ENCODE measurements at places on chromosomes 7 and 10.

- peak; percentile 68 for DNase-seq
Observed at GRCh38 chr10:77391605-77392235, 245.9 kb downstream of the KCNMA1 start.

- DNase-seq = no peak
Observed at GRCh38 chr10:116699049-116699448, 43.3 kb downstream of the HSPA12A start.

GRCh38 chr7:92758796-92759431 lies 77.5 kb downstream of the CDK6 start:
- no peak for DNase-seq

DNA sequence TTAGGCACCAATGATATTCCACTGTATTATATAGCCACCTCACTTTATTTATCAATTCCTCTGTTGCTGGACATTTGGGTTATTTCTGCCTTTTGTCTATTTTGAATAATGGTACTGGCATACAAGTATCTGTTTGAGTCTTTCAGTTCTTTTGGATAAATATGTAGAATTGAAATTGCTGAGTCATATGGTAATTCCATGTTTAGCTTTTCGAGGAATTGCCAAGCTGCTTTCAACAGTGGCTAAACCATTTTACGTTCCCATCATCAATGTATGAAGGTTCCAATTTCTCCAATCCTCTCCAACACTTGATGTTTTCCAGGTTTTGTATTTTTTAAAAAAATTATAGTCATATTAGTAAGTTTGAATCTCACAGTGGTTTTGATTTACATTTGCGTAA lies 42.3 kb downstream of the JMJD1C start:
- no peak for DNase-seq

DNA sequence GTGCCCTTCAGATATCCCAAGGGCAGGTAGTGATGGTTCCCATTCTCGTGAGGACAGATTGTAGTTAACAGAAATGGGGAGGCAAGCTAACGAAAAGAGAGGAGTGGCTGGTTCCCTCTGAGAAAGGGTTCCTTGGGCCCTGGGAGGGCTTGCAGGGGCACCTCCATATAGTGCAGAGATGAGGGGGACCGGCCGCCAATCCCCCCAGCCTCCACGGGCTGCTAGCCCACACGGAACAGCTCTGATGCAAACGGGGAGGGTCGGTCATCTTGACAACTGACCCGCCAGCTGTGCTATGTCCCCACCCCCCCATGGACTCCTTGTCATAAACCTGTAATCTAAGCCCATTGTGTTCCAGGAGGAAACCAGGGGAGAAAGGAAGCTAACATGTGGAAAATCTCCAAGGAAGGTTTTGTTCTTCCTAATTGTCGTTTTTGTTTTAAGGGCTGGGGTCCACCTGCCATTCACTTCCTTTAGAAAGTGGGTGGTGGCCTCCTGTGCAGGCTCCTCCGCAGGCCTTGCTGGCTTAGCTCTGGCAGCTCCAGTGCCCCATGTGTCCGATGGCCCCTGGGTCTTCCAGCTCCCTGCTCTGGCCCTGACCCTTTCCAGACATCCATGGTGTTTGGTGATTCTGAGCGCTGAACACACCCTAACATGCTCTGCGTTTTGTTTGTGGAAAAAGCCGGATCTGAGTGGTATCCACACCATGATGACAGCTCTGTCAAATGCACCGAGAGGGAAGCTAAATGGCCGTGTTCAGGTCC lies 15.9 kb downstream of the ADCY1 start:
- DNase-seq = no peak

DNA sequence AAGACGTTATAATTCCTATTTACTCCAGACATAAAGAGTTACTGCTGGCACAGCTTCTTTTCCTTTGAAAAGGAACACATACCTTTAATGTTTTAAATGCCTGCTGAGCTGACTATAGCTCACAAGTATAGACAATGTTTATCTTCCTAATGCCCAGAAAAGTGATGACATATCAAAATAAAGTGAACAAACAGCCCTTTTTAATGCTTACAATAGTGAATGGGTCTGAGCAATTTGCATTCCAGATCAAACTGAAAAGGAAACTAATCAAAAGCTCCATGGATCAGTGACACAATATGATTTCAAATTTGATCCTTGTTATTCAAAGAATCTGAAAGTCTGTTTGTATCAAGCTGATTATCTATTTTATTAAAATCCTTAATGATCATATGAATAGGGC lies 233.6 kb upstream of the SEMA3E start:
- DNase-seq = no peak

GRCh38 chr10:110226543-110226925 lies 19.1 kb downstream of the MXI1 start:
- no peak for DNase-seq

DNA sequence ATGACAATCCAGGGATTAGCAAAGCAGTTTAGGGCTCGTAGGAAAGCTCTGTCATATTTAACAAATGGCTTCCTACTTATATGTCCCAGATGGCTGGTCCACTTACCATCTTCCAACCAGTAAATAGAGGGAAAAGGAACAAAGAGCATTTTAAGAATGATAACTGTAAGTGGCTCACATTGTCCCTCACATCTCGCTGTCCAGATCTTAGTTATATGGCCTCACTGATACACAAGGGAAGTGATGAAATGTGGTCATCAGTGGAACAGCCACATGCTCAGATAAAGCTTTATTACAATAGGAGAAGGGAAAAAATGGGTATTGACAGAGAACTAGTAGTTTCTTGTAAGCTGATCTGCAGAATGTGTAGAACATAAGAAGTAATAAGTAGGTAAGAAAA lies 35.8 kb downstream of the IQUB start:
- no peak for DNase-seq

DNA sequence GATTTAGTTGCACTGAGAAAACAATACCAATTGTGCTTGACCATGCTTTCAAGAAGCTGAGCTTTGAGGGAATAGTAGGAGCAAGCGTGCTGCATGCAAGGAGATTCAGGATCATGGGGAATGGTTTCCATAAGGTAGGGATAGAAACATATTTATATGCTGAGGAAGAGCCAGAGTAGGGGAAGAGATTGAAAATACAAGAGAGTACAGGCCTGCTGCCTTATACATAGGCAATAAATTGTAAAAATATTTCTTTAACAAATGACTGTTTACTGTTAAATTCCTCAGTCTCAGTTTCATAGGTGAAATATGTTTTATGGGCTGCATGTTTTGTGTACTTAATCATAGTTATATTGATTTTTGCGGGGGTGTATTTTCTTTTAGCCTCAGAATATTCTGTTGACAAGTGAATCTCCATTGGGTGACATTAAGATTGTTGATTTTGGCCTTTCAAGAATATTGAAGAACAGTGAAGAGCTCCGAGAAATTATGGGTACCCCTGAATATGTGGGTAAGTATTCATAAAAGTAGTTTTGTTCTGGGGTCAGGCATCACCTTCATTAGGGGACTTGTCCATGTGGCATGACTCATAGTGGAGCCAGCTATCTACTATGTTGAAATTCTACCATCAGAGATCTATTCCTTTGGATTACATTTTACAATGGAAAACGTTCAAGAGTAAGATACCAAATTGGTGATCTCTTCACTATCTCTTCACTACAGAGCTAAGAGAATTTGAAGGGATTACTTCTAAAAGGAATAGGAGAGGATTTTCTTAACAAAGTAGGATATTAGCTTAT lies 36.5 kb downstream of the STK17A start:
- peak; percentile 12 for DNase-seq

GRCh38 chr7:102211590-102212550 lies 74.8 kb upstream of the SH2B2 start:
- no peak for DNase-seq

DNA sequence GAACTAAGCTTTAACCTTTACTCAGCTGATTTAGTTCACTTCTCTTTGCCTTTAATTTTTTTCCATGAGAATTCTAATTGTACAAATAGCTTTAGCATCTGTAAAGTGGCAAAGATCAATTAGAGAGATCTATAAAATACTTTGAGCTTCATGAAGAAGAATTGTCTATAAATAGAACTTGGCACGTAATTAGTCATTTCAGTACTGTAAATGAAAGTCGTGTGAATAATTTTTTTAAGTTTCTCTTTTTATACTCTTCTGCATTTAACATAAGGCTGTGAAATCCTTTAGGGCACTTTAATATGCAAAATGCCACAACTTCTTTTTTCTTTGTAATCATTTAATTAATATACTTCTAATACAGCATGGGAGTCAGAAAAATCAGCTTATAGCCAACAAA lies 177.8 kb downstream of the CSTF2T start:
- no peak for DNase-seq

DNA sequence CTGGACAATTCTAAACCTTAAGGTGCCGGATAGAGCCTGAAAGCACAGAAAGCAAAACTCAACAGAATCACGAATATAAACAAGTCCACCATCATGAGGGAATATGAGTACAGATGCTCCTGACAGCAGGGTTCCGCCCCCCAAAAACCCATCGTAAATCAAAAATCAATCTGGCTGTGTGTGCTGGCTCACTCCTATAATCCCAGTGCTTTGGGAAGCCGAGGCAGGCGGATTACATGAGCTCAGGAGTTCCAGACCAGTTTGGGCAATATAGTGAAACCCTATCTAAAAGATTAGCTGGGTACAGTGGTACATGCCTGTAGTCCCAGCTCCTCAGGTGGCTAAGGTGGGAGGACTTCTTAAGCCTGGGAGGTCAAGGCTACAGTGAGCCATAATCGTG lies 12.2 kb downstream of the BUD31 start:
- no peak for DNase-seq

- no peak for DNase-seq
Observed at GRCh38 chr10:128835361-128835760, 631.7 kb upstream of the MGMT start.

DNA sequence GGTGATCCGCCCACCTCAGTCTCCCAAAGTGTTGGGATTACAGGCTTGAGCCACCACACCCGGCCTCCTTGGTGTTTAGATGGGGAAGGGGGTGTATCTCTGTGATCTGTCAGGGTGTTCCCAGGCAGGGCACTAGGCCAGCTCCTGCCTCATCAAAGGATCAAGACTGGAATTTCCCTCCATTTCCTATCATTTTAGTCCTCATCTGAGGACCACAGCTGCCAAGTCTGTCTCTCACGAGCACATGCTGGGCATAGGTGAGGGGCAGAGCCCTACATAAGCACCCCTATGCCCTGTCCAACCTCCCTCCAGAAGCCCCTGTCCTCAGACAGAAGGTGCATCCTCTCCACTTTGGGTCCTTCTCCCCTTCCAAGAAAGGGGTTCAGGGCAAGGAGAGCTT lies 19.5 kb downstream of the TRIM56 start:
- no peak for DNase-seq

DNA sequence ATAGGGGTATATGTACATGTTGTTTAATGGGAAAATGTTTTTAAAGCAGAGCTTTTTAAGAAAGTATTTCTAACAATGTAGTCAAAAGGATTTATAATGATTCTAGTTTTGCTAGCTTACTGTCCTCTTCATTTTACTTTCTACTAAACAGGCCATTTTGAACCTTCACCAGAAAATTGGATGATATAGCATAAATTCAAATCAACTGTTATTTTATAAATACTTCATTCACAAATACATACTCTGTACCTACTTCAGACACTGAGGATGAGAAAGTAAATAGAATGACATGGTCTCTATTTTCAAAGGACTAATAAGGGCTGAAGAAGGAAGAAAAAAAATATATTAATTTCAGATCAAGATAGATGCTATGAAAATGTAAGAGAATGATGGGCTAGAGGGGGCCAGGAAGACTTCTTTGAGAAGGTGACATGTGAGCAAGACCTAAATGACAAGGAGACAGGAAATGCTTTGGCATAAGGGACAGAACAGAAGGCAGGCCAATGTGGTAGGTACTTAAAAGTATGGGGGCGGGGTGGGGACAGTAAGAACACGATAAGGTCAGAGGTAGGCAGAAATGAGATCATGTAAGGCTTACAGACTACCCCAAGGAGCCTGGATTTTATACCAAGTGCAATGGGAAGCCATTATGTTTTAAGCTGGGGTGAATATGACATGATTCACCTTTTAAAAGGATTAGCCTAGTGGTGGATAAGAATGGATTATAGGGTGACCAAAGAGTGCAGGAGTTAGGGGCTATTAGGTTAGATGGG lies 5.2 kb downstream of the NAMPT start:
- DNase-seq = no peak

GRCh38 chr7:150451833-150452461 lies 1.5 kb downstream of the GIMAP8 start:
- no peak for DNase-seq

DNA sequence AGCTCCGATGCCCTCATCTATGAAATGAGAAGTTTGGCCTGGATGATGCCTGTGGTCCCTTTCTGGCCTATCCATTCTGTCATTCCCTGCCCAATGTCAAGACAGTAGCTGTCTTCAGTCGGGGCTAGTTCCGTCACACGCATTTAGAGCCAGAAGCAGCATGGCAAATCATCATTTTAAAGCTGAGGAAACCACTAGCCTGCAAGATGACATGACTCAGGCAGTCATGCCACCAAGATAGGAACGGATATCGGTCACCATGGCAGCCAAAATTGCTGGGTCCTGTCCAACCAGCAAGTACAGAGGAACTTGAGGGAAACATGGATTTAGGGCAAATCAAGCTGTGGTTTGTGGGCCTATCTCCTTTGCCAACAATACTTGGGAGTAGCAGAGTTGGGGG lies 64.5 kb upstream of the MRLN start:
- no peak for DNase-seq

DNA sequence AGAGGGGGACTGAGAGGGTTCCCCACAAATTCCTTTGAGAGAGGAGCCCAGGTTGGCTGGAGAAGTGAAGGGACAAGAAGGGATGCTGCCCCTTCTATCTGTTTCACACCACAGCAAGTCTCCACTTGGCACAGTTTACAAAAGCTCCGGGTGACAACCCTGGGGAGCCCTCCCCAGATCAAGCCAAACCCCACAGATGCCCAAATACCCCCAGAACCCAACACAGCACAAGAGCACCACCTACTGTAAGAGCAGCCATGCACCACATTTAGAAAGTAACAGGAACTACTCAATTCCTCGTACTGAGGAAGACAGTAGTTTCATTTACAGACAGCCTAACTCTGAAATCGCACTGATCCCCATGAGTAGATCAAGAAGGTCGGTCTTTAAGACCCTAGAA lies 67.8 kb upstream of the ATP6V0A4 start:
- no peak for DNase-seq

- no peak for DNase-seq
Observed at GRCh38 chr10:23648618-23649017, 209.7 kb downstream of the OTUD1 start.

DNA sequence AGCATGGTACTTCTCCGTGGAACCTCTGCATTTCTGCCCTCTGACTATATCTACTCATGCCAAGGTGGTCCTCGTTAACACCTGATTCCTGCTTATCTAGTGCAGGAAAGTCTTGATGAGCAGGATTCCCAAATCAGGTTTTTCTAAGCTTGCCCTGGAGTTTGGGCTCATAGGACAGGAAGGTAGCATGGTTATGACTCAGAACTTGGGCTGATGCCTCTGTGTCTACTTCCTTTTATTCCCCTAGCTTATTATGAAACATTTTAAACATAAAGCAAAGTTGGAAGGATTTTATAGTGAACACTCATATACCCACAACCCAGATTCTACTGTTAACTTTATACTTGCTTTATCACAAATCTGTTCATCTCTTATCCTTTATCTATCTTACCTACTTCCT lies 5.6 kb downstream of the SUFU start:
- DNase-seq = no peak
